ENCODE measurements at places on chromosomes 6 and 20.

DNA sequence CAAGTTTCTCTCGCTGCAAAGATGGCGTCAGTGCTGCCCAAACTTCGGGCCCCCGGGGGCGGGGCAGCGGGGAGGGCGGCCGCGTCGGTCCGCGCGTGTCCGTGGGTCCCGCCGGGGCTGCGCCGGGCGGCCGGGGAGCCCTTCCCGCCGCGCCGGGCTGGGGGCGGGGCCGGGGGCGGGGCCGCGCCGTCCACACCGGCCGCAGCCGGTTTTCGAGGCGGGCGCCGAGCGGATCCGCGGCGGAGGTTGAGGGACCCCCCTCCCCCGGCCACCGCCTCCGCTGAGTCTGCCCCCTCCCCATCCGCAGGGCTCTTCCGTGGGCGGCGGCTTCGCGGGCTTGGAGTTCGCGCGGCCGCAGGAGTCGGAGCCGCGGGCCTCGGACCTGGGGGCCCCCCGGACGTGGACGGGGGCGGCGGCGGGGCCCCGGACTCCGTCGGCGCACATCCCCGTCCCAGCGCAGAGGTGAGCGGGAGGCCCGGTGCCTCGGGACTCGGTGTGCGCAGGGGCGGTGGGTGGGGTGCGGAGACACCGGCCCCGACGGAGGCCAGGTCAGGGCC is 572 bp downstream of the SLC2A4RG start:
- DNase-seq: peak; percentile 37

DNA sequence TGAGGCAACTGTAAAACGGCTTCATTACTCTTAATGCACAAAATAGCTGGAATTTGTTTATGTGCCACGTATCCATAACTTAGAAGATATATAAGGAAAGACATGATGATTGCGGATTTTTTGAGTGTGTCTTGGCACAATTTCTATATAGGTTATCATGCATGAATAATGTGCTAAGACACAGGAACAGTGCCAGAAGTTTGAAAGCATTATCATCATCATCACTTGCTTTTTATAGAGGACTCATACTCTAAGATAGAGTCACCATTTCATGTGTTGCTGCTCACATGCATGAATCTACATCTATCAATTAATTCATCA is 113.4 kb downstream of the ELOVL4 start:
- no peak for DNase-seq

- DNase-seq: peak; percentile 8
Measured at GRCh38 chr6:33008944-33009861, at the start of gene HLA-DOA. Gene HLA-DOA, minus strand, starts transcription at chr6:33009591.

- DNase-seq: no peak
Measured at GRCh38 chr6:14146506-14147096, 29.0 kb downstream of the CD83 start.

DNA sequence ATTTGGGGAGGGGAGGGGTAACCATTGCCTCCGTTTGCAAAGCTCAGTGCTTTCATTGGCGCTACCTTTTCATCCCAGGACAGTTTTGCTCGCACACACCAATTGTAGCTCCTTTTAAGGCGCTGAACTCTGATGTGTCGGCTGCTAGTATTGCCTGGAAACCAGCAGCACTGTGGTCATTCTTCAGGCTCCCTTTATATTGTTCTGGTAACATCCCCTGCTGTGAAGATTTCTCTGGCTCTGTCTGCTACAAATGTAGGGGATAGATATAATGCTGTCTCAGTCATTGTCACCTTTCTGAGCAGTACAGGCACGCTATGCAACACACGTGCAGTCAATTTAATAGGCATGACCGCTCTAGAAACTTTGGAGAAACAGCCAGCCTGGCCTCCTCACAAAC is 172.9 kb upstream of the SASH1 start:
- no peak for DNase-seq

GRCh38 chr6:138334963-138335362 is 42.7 kb upstream of the SMIM28 start:
- DNase-seq: no peak

- DNase-seq: peak; percentile 31
Measured at GRCh38 chr20:46406986-46407670, 713 bp upstream of the ELMO2 start.
